ENCODE measurements at places on chromosomes 1 and 21. TPM values are rescaled to one million over a fixed set of nuclear protein-coding genes. Genes with fewer than 3 reads are reported as not detected.

Gene MGST3
- polyA plus RNA-seq = 163 TPM

GRCh38 chr1:179178183-179178582 is 51.3 kb downstream of the ABL2 start:
- DNase-seq = no peak

DNA sequence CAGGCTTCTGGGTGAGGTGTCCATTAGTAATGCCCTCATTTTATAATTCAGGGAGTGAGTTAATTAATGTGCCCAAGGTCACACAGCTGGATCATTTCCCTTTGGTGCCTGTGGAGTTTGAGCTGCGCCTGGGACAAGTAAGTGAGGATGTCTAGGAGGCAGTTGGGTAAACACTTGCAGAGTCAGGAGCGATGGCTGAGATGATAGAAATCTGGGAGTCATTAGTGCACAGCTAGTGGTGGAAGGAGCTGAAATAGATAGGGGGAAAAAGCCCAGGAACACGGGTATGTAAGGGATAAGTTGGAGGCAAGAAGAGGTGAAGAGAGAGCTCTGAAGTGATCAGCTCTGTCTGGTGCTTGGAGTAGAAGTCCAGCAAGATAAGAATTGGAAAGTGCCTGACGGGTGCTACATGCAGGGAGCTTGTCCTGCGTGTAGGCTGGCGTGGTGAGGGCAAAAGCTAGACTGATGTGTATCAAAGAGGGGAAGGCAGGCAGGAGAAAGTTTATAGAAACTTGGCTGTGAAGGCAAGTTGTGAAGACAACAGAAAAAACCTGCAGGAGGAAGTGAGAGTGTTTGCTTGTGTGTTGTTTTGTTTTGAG is 1.7 kb upstream of the SCAF4 start:
- DNase-seq = peak; percentile 11

Gene TRPM2
- polyA plus RNA-seq = 0.57 TPM

DNA sequence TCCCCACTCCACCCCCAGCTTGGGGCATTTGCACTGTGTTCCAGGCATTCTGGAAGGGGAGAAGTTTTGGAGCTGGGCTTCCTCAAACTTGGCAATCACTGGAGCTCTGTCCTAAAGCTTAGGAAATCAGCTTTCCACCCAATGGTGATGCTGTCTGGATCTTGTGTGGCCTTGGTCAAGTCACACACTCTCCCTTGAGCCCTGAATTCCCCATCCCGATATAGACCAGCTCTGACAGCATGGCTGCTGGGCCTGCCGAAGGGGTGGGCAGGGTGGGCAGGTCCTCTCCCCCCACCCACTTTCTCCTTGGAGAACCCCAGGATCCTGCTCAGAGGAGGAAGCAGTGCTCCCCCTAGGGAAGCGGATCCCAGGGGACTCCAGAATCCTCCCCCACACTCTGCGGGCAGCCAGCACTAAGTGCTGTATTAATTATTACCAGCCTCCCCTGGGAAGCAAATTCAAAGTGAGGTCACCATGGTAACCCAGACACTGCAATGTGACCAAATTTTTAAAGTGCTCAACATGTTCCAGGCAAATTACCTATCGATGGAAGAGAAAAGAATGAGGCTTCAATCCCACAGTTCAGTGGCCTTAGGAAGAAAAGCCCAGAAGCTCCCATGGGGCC is 21.3 kb upstream of the LDLRAP1 start:
- no peak for DNase-seq

DNA sequence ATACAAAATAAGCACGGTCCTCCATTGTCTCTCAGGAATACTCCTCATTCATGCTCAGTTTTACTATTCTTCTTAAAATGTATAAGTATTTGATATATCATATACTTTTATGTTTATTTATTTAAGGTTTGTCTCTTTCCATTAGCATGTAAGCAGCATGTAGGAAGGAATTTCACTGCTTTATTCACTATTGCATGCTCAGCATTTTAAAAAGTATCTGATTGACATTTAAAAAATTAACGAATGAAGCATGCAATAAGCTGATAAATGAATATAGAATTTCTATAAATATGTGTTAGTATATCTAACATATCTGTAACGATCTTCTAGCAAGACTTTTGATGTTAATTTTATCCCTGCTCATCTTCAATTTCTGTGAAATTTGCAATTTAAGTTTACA is 402.7 kb upstream of the BRINP3 start:
- DNase-seq = no peak

DNA sequence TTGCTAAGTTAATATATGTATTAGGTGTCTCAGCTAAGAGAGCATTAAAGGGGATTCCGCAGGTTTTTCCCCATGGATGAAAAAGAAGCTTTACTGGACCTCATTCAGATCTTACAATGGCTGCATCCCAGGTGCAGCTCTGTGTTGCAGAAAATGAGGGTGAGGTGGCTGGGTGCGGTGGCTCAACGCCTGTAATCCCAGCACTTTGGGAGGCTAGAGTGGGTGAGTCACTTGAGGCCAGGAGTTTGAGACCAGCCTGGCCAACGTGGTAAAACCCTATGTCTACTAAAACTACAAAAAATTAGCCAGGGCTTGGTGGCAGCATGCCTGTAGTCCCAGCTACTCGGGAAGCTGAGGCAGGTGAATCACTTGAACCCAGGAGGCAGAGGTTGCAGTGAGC is 58.5 kb upstream of the MORC3 start:
- no peak for DNase-seq

Gene KRTAP7-1
- polyA plus RNA-seq = not detected

DNA sequence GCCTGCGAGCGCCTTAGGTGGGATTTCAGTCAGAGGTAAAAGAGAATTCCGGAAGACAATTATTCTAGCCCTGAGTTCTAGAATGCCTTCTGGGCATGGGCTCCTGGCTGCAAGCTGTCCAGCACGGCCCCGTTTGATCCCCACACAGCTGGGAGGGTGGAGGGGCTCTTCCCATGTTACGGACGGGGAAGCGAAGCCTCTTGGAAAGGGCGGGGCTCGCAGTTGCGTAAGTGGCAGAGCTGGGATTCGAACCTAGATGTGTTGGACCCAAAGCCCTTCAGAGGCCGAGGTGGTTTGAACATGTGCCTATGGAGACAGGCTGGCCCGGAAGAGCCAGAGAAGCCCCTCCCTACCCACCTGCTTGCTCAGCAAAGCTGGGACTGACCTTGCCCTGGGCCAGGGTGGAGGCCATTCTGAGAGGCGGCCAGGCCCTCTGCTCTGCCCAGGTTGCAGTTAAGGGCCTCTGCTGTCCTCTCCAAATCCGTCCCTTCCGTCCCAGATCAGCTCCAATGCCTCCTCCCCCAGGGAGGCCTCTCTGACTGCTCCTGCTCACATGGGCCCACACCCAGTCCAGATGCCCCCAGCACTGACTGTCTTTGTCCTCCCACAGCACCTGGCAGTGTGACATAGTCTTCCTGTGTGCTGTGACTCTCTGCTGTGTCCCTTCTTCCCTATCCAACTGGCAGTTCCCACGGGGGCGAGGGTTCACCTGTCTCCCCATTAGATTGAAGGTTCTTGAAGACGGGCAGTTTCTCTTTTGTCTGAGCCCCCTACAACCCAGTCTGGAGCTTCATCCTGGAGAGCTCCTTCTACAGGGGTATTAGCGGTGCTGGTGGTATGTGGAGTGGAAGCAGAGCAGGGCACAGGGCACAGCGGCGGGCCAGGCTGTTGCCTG is 1.2 kb upstream of the HSPB7 start:
- DNase-seq = no peak

GRCh38 chr21:24200052-24200451 is 1407.2 kb downstream of the MRPL39 start:
- no peak for DNase-seq

GRCh38 chr1:152533327-152533938 is 19.2 kb downstream of the CRCT1 start:
- peak; percentile 20 for DNase-seq

GRCh38 chr1:20903437-20903836 is 116.3 kb upstream of the HP1BP3 start:
- DNase-seq = no peak

GRCh38 chr1:40769815-40770214 is 13.8 kb upstream of the KCNQ4 start:
- no peak for DNase-seq

GRCh38 chr1:115135681-115136080 is 46.4 kb upstream of the TSPAN2 start:
- DNase-seq = no peak

- DNase-seq = no peak
These were observed 2.2 kb downstream of the NFIA start for GRCh38 chr1:61084491-61085031.

Gene RAB7B
- 2.3 TPM for polyA plus RNA-seq

Gene SPRR5
- not detected for polyA plus RNA-seq

Gene ATP1A4
- polyA plus RNA-seq = 0.15 TPM

Gene AGT
- polyA plus RNA-seq = 42.2 TPM

Gene CLDN17
- polyA plus RNA-seq = not detected

GRCh38 chr1:32345289-32345827 is 9.3 kb upstream of the MARCKSL1 start:
- DNase-seq = no peak

DNA sequence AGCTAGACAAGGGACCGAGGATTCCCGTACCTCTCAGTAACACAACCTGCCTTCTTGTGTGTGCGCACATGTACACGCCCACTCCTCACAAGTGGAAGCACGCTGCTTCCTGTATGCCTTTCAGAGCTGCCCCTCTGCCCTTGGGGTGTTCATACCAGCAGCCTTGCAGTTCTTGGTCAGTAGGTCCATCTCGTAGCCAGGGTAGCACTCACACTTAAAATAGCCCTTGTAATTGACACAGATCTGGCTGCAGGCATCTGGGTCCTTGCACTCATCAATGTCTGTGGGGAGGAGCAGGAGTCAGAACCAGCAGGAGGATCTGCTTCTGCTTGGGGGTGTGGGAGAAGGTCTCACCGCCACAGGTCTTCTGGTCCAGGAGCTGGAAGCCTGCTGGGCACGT is 32.6 kb upstream of the MAGOH start:
- no peak for DNase-seq

GRCh38 chr1:88877382-88877825 is 14.0 kb downstream of the GTF2B start:
- DNase-seq = peak; percentile 10

Gene TFF2
- not detected for polyA plus RNA-seq

Gene SGIP1
- 18.4 TPM for polyA plus RNA-seq

DNA sequence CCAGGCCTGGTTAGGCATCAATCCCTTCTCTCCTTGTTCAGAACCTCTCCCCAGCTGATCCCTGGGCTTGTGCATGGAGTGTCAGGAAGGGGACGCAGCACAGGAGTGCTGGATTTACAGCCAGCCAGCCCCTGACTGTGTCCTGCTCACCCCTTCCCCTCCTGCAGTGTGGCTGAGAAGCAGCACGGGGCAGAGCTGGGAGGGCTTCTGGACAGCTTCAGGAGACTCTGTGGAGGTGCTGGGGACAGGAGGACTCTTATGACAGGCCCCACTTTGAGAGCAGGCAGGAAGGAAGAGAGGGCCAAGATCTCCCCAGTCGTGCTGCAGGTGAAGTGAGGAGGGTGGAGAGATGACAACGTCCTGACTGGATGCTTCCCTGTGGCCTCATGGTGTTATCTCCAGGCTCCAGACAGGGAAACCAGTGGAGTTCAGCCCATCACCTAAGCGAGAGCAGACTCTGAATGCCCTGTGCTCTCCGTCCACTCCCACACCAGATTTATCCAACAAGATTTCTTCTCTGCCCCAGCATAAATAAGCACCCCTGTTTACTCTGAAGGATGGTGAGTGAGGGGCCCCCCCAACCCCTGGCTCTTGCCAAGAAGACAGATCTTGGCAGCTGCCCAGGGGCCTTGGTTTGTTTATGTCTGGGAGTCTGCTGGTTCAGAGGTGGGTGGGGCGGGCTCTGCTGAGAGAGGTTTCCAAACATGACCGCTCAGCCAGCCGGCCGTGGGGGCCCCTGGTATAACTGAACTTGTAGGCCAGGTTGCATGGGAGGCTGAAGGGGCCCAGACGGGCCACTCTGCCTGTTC is 21.3 kb downstream of the TMCC2 start:
- DNase-seq = no peak

DNA sequence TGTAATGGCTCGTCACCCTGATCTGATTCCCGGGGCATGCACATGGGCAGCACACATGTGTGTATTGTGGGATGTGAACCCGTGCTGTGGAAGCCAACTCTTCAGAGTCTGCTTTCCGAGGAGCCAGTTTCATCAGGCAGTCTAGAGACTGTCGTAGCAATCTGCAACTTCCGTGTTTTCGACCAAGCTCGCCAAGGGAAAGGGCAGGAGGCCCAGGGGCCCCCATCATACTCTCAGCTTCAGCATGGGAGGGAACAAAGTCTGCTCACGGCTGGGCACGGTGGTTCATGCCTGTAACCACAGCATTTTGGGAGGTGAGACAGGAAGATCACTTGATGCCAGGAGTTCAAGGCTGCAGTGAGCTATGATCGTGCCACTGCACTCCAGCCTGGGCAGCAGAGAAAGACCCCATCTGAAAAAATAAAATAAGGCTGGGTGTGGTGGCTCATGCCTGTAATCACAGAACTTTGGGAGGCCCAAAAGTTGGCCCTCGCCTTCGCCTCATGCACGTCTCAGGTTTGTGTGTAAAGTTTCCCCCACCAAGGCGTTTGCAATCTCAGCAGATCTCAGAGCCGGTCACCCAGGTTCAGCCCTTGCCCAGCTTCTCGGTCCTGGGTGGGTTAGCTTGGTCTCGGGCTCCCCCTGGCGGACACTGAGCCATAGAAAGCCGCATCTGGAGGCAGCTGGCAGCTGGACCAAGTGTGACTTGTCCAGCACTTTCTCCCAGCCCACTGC is 48.5 kb upstream of the SLC25A33 start:
- peak; percentile 77 for DNase-seq

GRCh38 chr1:85133565-85134159 is 67.2 kb downstream of the SYDE2 start:
- no peak for DNase-seq

DNA sequence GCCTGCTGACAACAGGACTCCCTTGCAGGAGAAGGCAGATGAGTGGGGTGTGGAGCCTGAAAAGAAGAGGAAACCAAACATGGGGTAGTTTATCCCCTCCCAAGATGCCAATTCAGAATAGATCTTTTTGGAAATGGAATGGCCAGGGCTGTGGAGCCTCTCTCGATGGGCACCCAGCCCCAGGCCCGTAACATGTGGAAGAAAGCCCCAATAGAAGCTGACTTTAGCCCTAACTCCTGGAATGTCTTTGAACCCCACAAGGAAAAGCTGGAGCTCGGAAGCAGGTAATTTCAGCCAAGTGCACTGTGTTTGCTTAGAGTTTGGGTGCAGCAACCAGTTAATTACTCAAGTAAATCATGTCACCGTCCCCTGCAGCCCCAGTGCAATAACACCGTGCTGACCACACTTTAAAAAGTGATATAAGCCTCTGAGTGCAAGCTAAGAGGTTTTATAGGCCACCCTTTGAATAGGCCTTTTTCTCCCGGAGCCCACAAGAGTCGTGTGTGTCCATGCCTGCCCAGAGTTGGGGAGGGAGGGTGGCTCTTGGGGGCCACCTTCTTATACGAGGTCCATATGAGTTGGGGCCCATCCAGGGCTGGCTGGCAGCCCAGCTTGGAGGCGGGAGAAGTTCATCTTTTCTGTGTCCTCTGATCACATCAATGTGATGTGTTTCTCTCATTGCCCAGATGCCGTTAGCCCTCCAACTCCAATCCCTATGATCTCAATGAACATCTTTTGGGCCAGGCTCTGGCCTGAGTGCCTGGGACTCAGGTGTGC is 153.2 kb downstream of the TRABD2B start:
- DNase-seq = peak; percentile 59

Data from left kidney (tissue), 8 donors.